Activated CD4-positive, alpha-beta memory T cell treated with anti-CD3 and anti-CD28 coated beads, Interleukin-2, amount 10 ng/mL, durations not matched to agents 7 days and 5 days (primary cell): ENCODE measurements at places on chromosomes 7 and 10. TPM values are rescaled to one million over a fixed set of nuclear protein-coding genes. Genes with fewer than 3 reads are reported as not detected.
A peak's percentile ranks its signal among the peaks of the same experiment; 100 is the strongest.

Gene CRHR2
- total RNA-seq, result not detected

DNA sequence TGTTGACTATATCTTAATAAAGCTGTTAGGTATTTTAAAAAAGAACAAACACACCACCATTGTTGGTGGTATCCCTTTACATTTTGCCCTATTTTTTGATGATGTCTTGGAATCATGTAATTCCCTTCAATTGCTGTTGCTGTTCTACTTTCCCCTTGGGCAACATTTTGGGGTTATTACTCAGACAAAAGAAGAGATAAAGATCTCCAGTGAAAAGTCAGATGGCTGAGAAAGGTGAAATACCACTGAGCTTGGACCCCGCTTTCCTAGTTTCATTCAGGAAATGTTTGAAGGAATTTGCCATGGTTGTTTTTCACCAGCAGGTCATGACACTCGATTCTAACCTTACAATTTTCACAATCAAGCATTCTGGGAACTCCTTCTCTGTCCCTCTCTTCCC is 84.6 kb downstream of the MACC1 start:
- no peak for DNase-seq

DNA sequence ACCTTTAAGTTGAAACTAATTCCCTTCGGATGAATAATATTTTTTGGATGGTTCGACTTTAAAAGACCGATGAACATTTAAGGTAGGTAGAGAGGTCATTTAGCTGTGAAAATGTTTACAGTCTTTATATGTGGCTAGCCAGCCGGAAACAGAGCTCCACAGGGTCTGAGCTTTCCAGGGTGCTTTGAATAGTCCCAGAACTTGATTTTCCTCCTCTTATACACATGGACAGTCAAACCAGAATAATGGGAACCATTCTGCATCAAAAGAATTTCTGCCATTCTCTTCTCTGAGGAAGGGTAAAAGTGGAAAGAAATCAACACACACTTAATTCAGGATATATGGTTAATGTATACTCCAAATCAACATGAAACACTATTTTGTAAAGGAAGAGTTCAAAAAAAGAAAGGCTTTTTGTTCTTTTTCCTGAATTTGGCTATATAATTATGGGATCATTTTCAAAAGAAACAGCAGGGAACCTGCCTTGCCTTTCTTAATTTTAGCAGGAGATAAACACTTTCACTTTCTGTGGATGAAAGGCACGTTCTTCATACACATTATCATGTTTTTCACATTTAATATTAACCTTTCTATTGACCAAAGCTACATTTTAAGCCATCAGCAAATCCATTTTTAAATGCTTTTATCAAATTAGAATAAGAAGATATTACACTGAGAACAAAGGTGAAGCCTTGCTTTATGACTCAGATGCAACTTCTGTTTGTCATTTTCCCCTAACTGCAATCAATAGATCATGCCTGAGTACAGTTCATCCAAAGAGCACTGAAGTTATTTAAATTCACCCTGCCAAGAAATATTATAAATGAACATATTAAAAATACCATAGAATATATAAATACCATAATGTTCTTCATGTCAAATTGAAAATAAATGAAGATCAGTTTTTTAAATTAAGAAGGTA is 307.3 kb downstream of the THSD7A start:
- DNase-seq, result no peak

Gene FGL2
- 4.2 TPM for total RNA-seq

- DNase-seq, result no peak
Measured at GRCh38 chr10:88246675-88247074, 336.4 kb downstream of the RNLS start.

GRCh38 chr10:66180581-66181318 is 745.1 kb upstream of the LRRTM3 start:
- no peak for DNase-seq

Gene MYOZ1
- total RNA-seq, result not detected

GRCh38 chr7:22296916-22297315 is 60.0 kb downstream of the RAPGEF5 start:
- DNase-seq, result no peak

- no peak for DNase-seq
Measured at GRCh38 chr10:119235356-119235755, 28.0 kb downstream of the GRK5 start.

GRCh38 chr7:99190359-99191009 is 17.4 kb downstream of the KPNA7 start:
- no peak for DNase-seq

DNA sequence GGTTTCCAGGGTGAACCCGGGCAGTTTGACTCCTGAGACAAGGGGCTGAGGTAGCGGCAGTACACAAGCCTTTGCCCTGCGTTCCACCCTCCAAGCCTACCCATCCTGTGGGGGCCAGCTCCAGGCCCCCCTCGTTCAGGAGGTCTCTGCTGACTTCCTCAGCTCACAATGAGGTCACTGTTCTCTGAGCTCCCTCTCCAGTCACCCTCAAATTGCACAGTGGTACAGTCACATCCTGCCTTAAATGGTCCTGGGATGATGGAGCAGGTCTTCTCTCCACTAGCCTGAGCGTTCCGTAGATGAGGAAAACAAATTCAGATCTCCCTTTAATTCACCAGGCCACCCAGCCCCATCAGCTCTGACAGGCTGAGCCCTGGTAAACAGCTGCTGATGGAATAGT is 90.2 kb downstream of the SH3PXD2A start:
- DNase-seq, result peak; percentile 34

DNA sequence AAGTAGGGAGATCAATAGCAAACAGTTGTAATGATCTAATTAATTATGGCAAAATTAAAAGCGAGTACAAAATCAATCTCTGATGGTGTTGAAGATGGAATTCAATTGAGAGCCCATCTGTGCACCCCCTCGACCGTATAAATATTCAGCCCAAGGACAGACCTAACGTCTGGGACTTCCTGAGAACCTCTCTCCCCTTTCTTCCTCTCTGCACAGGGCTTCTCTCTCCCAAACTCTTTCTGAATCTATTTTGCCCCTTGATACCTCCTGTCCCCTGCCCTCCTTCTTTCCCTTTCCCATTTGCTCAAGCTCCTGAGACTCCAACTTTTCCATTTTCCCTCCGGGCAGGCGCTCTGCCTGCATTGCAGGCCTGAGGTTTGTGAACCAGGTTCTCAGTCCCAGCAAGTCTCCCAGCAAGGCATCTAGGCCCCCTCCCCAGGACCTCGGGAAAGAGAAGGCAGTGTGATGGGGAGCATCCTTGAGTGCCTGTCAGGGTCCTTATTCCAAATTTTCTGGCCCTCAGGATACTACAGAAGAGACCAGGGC is 8.5 kb upstream of the PAX2 start:
- DNase-seq, result no peak

DNA sequence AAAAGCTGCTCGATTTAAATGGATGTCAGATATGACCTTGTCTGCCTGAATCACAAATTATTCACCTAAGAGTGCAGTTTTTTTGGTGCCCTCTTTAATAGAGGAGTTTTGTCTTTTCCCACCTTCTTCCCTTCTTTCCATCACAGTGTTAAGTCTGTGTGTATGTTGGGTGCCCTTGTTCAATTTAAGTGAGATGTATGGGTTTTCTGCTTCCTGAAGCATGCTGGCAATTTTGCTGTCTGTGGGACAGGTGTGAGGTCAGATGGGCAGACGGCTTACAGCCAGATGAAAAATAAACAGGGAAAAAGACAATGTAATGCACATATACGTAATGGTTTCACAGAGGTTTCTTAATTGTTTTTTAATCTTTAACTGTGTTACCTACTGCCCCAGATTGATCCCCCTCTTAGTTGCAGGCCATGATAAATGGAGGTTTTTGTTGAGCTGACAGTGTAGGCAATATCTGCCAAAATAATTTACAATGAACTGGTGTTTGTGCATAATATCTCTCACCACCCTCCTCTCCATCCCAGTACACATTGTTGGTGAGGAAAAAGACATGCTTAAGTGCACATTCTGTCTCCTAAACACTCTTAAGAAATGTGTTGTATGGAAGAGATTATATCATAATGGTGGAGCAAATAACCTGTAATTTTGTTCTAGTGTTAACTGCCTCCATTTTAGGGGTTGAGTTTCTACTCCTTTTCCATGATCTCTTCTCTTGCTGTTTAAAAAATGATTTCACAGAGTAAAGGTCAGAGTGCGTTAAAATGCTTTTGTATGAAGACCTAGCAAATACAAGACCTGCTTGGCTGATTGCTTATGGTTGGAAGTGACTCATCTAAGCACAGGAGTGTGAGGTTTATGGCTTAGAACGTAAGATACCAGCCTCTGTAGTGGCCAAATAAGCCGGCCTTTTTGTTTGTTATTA is 123.9 kb downstream of the LRRC4 start:
- no peak for DNase-seq

- no peak for DNase-seq
Measured at GRCh38 chr10:71757399-71757922, 15.9 kb downstream of the VSIR start.

- no peak for DNase-seq
Measured at GRCh38 chr7:47649919-47650318, 68.0 kb upstream of the TNS3 start.

DNA sequence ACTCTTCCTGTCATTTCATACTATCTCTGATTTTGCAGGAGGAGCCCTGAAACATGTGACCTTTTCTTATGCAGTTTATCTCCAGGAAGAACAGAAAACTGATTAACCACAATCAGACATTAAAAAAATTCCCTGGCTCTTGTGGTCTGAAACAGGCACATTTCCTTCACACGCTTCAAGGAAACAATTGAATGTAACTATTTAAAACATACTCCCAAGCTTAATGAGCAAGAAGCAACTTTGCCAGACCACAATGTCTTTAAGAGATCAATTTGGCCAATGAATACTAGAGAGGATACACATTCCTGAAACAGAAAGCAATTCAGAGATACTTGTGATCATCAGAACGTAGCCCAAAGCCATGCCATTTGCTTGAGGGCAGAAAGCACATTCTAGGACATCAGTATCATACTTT is 65.8 kb downstream of the PIP4K2A start:
- DNase-seq, result no peak
